B cell (primary cell): ENCODE measurements at places on chromosomes 6 and 20. TPM values are rescaled to one million over a fixed set of nuclear protein-coding genes. Genes with fewer than 3 reads are reported as not detected.

DNA sequence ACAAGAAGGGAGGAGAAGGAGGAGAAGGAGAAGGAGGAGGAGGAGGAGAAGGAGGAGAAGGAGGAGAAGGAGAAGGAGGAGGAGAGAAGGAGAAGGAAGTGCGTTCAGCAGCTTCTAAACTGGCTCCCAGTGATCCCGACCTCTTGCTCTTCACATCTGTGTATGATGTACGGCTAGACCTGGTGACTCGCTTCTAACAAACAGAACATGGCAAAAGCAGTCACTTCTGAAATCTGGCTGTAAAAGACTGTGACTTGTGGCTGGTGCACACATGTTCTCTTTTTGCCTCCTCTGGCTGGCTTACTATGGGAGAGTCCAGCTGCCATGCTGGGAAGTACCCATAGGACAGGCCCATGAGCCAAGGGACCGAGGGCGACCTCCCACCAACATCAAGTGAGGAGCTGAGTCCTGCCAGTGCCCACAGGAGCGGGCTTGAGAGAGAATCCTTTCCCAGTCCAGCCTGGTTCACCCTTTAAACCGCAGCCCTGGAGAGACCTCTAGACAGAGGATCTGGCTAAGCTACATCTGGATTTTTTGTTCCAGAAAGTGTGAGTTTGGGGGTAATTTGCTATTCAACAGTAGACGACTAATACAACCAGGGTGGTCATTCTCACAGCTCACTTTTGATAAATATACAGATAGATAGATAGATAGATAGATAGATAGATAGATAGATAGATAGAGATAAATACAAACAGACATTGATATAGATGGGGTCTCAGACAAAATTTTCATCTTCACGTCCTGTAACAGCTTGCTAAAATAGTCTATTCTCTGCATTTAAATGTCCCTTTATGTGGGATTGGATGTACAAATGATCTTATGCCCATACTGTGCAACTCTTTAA lies 42.3 kb downstream of the RPP40 start:
- DNase-seq: no peak

- no peak for DNase-seq
Observed at GRCh38 chr6:99350573-99350972, 1.1 kb upstream of the FAXC start.

DNA sequence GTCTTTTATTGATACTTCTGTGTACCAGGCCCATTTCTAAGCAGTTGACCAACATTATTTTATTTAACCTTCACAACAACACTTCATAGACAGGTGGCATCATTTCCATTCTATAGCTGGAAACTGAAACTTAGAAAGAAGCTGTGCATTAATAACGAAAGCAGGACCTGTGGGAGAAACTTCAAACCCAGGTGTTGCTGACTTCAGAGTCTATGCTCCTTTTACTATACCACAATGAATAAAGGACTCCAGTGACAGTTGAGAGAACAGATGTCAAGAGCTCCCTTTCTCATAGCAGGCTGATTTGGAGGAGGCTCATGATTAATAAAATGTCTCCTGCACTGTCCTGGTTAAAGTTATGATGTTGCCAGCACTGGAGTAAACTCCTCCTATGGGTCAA lies 56.6 kb upstream of the POU3F2 start:
- DNase-seq: no peak

- DNase-seq: no peak
Observed at GRCh38 chr20:50015993-50016770, 33.4 kb downstream of the SNAI1 start.

DNA sequence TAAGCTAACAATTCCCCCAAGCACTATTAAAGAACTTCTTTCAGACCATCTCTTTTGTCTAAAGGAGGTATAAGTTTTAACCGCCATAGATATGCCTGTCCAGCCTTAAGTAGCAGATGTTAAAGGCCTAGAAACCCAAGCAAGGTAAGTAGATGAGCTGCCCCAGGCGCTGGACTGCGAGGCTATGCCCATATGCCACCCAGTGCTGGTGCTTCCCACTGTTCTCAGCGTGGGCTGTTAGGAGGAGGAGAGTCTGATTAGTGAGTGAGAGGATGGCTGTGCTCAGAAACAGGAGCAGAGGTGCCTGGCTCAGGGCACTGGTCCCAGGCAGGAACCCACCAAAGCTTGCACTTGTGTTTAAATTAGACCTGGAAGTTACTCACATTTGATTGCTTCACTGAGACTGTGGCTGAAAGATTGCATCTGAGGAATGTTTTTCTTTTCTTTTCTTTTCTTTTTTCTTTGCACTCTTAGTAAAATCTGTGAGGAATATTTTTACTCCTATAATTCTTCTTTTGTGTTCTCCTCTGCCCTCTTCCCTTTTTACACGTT lies 32.2 kb downstream of the PRPH2 start:
- DNase-seq: no peak

DNA sequence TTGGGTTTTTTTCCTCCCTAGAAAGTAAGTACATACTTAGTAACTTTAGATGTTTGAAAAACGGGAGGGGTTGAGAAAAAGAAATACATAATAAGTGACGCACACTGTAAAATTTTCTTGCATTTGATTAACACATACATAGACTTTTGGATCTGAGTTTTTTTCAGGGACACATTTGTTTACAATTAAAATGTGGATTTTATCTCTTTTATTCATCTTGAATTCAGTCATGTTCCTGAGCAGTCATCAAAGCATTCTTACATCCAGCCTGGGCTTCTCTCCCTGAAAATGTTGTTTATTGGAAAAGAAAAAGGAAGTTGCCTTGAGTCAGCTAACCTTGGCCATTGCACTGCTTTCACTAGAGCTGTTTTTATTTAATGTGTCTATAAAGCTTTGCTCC lies 8.7 kb upstream of the RPP40 start:
- no peak for DNase-seq

The CAGE1 gene
- 0.13 and 0.25 TPM in 2 replicates for polyA plus RNA-seq

The TXNDC5 gene
- polyA plus RNA-seq: 89.8 and 91.9 TPM in 2 replicates

The MROH8 gene
- 3.8 and 4.0 TPM in 2 replicates for polyA plus RNA-seq

The WFDC5 gene
- polyA plus RNA-seq: not detected in 2 replicates
